Spinal cord (tissue), 10 donors: ENCODE measurements at places on chromosomes 2 and 18. TPM values are rescaled to one million over a fixed set of nuclear protein-coding genes. Genes with fewer than 3 reads are reported as not detected.

Gene AQP4
- total RNA-seq, result 305 TPM

Gene RAB3GAP1
- total RNA-seq, result 50.4 TPM

Gene KCNF1
- 4.3 TPM for total RNA-seq

Gene CABYR
- 18.2 TPM for total RNA-seq

Gene ECEL1
- total RNA-seq, result 25.2 TPM

Gene TRIB2
- total RNA-seq, result 173 TPM

Gene B3GNT2
- 33.0 TPM for total RNA-seq

DNA sequence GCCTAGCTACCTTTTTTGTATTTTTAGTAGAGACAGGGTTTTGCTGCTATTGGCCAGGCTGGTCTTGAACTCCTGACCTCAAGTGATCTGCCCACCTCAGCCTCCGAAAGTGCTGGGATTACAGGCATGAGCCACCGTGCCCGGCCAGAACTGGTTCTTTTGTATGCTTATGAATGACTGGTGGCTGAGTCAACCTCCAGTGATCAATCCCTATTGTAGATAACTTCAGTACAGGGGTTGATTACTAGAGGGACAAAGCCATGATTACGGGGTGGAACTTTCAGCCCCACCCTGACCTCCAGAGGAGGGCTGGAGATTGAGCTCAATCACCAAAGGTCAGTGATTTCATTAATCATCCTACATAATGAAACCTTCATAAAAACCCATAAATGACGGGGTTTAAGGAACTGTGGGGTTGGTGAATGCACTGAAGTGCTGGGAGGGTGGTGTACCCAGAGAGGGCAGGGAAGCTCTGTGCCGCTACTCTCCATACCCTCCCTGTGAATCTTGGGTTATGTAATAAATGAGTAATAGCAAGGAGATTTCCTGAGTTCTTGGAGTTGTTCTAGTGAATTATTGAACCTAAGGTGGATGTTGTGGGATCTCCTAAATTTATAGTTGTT lies 281.8 kb upstream of the CXCR4 start:
- DNase-seq, result no peak

GRCh38 chr2:102686479-102687439 lies 67.4 kb downstream of the SLC9A2 start:
- DNase-seq, result no peak

- no peak for DNase-seq
Measured at GRCh38 chr2:2926858-2927175, 450.8 kb downstream of the EIPR1 start.

GRCh38 chr2:147603876-147604275 lies 241.0 kb upstream of the ACVR2A start:
- no peak for DNase-seq

DNA sequence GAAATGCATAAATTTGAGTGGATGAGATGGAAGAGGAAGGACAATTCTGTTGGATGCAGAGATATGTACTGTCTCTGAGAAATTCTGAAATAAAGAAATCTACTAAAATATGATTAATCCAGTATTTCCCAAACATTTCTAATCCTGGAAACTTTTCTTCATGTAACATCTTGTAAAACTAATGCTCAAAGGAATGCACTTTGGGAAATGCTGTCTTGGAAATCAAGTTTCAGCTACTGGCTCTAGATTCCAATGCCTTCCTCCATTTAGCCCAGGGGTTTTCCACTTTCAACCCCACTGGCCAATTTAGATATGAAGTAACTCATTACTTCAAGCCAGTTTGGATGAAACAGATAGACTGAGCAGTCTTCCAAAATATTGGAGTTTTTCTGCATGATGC lies 355.1 kb downstream of the TXNL1 start:
- DNase-seq, result no peak

GRCh38 chr2:10006236-10007161 lies 36.9 kb upstream of the KLF11 start:
- no peak for DNase-seq
